Cardiac muscle cell (in vitro differentiated cells and primary cell): ENCODE measurements at places on chromosomes 16 and 17. TPM values are rescaled to one million over a fixed set of nuclear protein-coding genes. Genes with fewer than 3 reads are reported as not detected.

Gene RAB26
- polyA plus RNA-seq, result 12.1 and 16.7 TPM in 2 replicates

Gene CHST6
- polyA plus RNA-seq, result 0.10 and 1.2 TPM in 2 replicates

Gene OTOP3
- polyA plus RNA-seq, result not detected in 2 replicates

Gene SLC13A5
- polyA plus RNA-seq, result 0.15 TPM in 1 of 2 replicates, not detected in the other

Gene WNT9B
- polyA plus RNA-seq, result 0.33 TPM in 1 of 2 replicates, not detected in the other

Gene DYNLRB2
- 2.3 TPM in 1 of 2 replicates, not detected in the other for polyA plus RNA-seq

Gene EME1
- 5.2 and 30.7 TPM in 2 replicates for polyA plus RNA-seq

Gene GUCY2D
- polyA plus RNA-seq, result 0.54 and 3.7 TPM in 2 replicates

Gene CD300C
- polyA plus RNA-seq, result 0.83 TPM in 1 of 2 replicates, not detected in the other

Gene FBXW10B
- 0.21 and 0.62 TPM in 2 replicates for polyA plus RNA-seq

Gene LGALS9B
- polyA plus RNA-seq, result not detected in 2 replicates

Gene MYH8
- polyA plus RNA-seq, result not detected in 2 replicates

Gene CDH13
- polyA plus RNA-seq, result 2.9 and 6.1 TPM in 2 replicates

Gene KRT39
- polyA plus RNA-seq, result not detected in 2 replicates

Gene LAT
- 0.56 and 0.83 TPM in 2 replicates for polyA plus RNA-seq

Gene GGT6
- not detected in 2 replicates for polyA plus RNA-seq

Gene TMEM220
- polyA plus RNA-seq, result 2.6 and 2.8 TPM in 2 replicates

Gene AATK
- polyA plus RNA-seq, result 8.0 and 17.1 TPM in 2 replicates

Gene MGAT5B
- 0.86 and 0.94 TPM in 2 replicates for polyA plus RNA-seq

Gene SULT1A2
- polyA plus RNA-seq, result 0.83 and 5.4 TPM in 2 replicates

Gene NRN1L
- polyA plus RNA-seq, result 0.32 and 0.73 TPM in 2 replicates

Gene DHX38
- 24.8 and 26.2 TPM in 2 replicates for polyA plus RNA-seq

Gene CES5A
- polyA plus RNA-seq, result not detected in 2 replicates

Gene RNF43
- 5.0 and 9.4 TPM in 2 replicates for polyA plus RNA-seq

Gene TPSG1
- polyA plus RNA-seq, result 0.77 and 0.81 TPM in 2 replicates

Gene NPW
- polyA plus RNA-seq, result 13.4 and 38.6 TPM in 2 replicates

Gene DUSP3
- polyA plus RNA-seq, result 58.7 and 82.4 TPM in 2 replicates
